ENCODE measurements at places on chromosomes 4 and X. TPM values are rescaled to one million over a fixed set of nuclear protein-coding genes. Genes with fewer than 3 reads are reported as not detected.

DNA sequence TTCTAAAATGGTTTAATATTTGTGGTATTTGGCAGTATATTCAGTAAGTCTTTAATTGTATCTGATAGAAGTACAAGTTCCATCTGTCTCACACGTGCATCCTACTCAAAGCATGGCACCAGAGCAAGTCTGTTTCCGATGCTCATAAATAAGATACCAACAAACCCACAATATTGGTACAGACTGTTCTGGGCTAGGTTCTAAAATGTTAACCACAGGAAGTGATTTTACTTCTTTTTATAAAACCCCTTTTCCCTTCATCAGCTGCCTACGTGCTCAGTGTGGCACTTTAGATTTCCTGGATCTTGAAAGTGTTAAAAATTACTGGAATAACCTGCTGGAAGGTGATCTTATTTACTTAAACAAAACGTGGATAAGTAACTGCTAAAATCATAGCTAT is 165.1 kb downstream of the CFAP299 start:
- DNase-seq, result no peak

DNA sequence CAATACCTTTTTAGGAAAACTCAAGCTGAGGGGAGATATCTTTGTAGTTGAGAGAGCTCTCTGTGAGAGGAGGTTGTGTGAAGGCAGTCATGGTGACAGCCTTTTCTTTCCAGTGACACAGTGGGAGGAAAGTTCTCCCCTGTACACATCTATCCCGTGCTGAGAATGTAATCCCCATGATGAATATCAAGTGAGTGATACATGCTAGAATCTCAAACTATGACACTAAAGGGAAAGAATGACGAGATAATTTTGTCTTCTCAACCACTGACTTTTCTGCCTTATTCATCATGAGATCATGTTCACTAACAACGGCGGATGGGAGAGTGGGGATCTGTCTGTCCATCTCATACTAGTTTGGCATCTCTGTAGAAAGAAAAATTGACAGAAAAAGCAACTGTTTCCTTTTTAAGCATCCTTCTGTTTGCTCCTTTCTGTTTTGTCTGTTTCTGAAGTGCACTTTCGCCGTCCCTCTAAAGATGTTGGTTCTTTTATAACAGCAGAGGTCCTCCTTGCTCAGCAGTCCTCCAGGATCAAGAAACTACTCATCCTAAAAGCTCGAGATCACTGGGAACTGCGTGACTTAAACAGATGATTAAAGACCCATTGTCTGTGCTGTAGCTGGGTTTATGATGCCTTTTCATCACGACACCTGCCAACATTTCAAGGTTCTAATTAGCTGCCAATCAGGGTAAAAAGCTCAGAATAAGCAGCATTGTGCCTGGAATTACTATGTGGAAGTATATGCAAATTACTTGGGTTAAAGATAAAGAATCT is 137.6 kb downstream of the DCK start:
- no peak for DNase-seq

- no peak for DNase-seq
Observed at GRCh38 chr4:94974773-94975172, 217.0 kb downstream of the BMPR1B start.

- no peak for DNase-seq
Observed at GRCh38 chrX:1045680-1046314, 166.7 kb downstream of the CRLF2 start.

- DNase-seq, result no peak
Observed at GRCh38 chrX:55777596-55777995, 60.0 kb downstream of the RRAGB start.

DNA sequence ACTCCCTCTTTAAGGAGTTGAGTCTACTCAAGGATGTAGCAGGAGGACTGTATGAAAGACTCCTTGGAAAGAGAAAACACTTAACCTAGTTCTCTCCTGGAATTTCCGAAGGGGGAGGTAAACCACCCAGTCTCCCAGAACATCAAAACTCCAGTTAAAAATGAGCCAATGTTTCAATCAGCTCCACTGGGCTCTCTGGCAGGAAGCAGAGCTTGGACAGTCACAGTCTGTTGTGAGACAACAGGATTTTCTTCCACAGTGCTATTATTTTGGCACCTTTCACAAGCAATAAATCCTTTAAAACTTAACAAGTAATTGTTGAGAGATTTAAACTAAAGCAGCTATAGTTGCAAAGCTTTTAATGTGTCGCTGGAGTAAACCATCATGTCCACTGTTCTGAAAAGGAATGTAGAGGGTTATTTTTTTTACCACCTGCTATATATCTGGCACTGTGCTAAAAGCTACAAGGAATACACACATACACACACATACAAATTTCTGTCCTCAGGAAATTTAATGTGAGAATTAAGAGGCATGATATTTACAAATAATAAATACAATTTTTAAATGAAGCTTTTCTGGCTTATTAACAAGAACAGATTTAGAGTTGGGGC is 229.2 kb upstream of the INTU start:
- DNase-seq, result no peak

DNA sequence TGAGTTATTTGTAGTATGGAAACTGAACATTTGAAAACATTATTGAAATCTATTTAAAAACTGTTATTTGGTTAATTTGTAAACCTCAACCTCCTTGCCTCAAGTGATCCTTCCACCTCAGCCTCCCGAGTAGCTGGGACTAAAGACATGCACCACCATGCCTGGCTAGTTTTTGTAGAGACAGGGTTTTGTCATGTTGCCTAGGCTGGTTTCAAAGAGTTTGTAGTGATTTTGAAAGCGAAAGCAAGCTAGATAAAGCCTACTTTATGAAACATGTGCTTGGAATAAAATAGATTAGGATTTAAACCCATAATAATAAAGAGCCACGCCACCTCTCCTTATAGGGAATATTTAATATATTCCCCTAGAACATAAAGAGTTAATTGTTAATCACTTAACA is 23.5 kb downstream of the ARSJ start:
- no peak for DNase-seq

GRCh38 chrX:51862920-51863319 is 30.5 kb upstream of the MAGED1 start:
- no peak for DNase-seq

DNA sequence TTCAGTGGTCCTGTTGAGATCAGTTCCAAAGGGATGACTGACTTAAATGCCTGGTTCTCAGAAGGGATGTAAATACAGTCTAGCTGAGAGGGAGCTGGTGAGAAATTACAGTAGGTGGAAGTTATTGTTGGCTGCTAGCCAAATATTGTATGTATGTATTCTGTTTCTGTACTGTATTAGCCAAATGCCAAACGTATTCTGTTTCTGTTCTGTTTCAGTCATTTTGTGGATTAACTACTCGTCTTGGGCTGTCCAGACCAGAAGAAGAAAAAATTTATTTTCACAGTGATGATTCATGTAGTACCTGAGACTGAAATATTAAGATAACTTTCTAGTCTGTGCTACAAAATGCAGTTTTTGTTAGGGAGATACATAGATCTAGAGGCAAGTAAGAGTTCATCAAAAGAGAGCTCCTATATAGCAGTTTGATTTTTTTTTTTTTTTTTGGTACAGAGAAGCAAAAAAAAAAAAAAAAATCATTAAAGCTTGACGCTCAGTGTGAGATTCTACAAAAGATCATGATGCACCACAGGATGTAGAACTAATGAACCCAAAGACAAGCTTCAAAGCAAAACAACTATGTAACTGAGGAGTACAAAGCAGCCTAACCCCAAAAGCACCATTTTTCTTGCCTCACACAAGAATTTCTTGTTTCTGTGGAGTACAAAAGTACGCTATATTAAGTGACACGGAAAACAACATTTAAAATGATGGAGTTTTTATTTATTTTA is 54.8 kb downstream of the CASP6 start:
- no peak for DNase-seq

DNA sequence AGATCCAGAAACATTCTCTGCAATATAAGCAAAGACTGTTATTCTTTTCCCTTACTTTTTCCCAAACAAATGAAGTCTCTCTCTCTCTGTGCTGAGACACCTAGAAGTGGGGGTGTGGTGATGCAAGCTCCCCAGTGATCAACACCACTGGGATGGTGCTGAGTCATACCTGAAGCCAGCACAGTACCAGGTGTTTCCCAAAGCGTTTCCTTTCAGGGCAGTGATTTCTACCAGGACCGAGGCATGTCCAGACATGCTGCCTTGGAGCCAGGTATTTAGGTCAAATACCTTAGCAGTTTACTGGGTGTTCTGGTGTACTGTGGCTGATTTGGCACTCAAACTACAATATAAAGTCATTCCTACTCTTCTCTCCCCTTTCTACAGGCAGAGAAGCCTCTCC is 726.5 kb downstream of the FAM133A start:
- no peak for DNase-seq

DNA sequence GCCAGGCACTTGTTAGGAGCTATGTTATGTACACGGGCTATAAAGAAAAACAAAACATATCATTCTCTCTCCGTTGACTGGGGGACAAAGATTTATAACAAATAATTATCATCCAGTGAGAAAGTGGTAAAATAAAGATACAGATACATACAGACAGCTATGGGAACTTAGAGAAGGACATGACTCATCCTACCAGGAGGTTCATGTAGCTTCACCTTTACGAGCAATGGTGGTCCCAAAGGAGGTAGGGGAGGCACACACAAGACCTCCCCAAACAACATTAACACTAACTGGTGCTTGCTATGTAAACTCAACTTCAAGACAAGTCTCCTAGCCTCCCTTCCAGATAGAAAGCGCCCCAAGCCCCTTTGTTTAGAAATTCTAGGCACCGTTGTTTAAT is 8.9 kb downstream of the AMBN start:
- DNase-seq, result no peak

The KCND1 gene
- total RNA-seq, result 0.29 TPM

The FAM9B gene
- 0.62 TPM for total RNA-seq

The RNF128 gene
- total RNA-seq, result not detected

The PPEF2 gene
- total RNA-seq, result not detected

The C4orf50 gene
- total RNA-seq, result 0.07 TPM

The CSN2 gene
- total RNA-seq, result not detected

The PLS3 gene
- 268 TPM for total RNA-seq

The OCIAD2 gene
- 17.0 TPM for total RNA-seq

The NDUFB11 gene
- total RNA-seq, result 29.7 TPM

The FMR1NB gene
- total RNA-seq, result not detected
